A549 treated with DMSO at 1 μM for 4 hours (cell line): ENCODE measurements at places on chromosomes 3 and 15. TPM values are rescaled to one million over a fixed set of nuclear protein-coding genes. Genes with fewer than 3 reads are reported as not detected.

IFT80 gene
- 11.3 to 18.0 TPM (median 13.9 TPM) in 5 replicates for total RNA-seq

TEX55 gene
- not detected in 5 replicates for total RNA-seq

NR1I2 gene
- not detected in 5 replicates for total RNA-seq

GOLGA6L24 gene
- not detected in 5 replicates for total RNA-seq

CDC25A gene
- 10.6 to 13.4 TPM (median 11.1 TPM) in 5 replicates for total RNA-seq

RYK gene
- total RNA-seq = 28.9 to 34.4 TPM (median 33.6 TPM) in 5 replicates

ERICH6 gene
- total RNA-seq = 0.07 to 0.08 TPM in 2 of 5 replicates, not detected in the others

ALDH1A2 gene
- total RNA-seq = 0.16 to 0.49 TPM (median 0.32 TPM) in 5 replicates
